ENCODE measurements at places on chromosomes 1 and 21. TPM values are rescaled to one million over a fixed set of nuclear protein-coding genes. Genes with fewer than 3 reads are reported as not detected.

DNA sequence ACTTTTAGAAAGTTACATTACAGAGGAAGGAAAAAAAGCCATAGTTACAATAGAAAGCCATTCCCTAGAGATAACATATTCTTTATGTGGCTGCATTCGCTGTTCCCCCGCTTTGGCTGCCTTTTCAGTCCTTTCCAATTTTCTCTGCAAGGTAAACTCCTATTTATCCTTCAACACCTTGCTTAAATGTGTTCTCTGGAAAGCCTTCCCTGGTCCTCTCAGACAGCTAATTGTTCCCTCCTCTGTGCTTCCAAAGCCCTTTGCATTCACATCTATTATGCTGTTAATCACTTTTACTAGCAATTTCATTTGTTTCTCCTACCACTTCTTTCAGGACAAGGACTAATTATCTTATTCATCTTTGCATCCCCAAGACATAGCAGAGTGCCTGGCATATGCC is 1.6 kb downstream of the PHC2 start:
- no peaks in the 10 kb centered on the region for H3K27me3 ChIP-seq
- H3K36me3 ChIP-seq = no peaks in the 10 kb centered on the region
- H3K27ac ChIP-seq = no peak overlapping the region
- H3K4me3 ChIP-seq = no peak overlapping the region
- peaks cover 23% of the 10 kb centered on the region for H3K4me1 ChIP-seq

MPL gene
- total RNA-seq = 0.24 TPM

- H3K4me1 ChIP-seq = peaks cover 96% of the 10 kb centered on the region
- no peaks in the 10 kb centered on the region for H3K36me3 ChIP-seq
- peak overlapping the region; percentile 75 for H3K27ac ChIP-seq
- H3K27me3 ChIP-seq = no peaks in the 10 kb centered on the region
- no peak overlapping the region for H3K4me3 ChIP-seq
Measured at GRCh38 chr1:208233546-208233945, 10.6 kb downstream of the PLXNA2 start.

DNA sequence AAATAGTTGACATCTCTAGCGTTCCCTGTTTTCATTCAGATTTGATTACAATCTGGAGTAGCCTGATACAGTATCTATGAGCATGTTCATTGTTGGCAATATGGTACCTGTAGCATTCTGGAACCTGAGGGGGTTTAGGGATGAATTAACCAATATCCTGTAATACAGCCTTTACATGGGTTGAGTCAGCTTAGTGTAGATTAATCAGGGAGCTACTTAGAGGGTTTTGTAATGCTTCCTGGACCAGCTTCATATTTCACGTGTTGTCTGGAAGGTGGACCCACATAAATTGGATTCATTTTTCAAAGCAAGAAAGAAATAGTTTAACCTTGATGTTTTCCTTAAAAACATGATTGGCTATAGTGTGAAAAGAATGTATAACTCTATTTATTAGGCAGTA is 3.6 kb downstream of the OTUD3 start:
- H3K4me3 ChIP-seq = no peak overlapping the region
- no peaks in the 10 kb centered on the region for H3K27me3 ChIP-seq
- DNase-seq = no peak
- no peak overlapping the region for H3K27ac ChIP-seq
- no peaks in the 10 kb centered on the region for H3K36me3 ChIP-seq
- H3K4me1 ChIP-seq = peaks cover 22% of the 10 kb centered on the region

DNA sequence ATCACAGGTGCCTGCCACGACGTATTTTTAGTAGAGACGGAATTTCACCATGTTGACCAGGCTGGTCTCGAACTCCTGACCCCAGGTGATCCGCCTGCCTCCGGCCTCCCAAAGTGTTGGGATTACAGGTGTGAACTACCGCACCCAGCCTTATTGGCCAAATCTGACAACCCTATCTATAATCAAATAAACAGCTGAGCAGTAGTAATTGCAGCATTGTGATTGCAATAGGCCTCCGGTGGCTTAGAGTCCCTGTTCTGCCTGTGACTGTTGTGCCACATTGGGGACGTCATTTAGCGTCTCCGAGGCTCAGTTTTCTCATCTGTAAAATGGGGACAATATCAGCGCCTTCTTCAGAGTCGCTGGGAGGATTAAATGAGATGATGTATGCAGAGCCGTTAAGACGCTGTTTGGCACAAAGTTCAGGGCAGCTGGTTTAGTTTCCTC is 569 bp upstream of the CAPN2 start:
- peak overlapping the region; percentile 94 for H3K4me3 ChIP-seq
- no peak for DNase-seq
- H3K27ac ChIP-seq = peak overlapping the region; percentile 94
- H3K36me3 ChIP-seq = no peaks in the 10 kb centered on the region
- no peaks in the 10 kb centered on the region for H3K27me3 ChIP-seq

- H3K27me3 ChIP-seq = no peaks in the 10 kb centered on the region
- H3K36me3 ChIP-seq = no peaks in the 10 kb centered on the region
- no peak for DNase-seq
- no peak overlapping the region for H3K27ac ChIP-seq
- no peak overlapping the region for H3K4me3 ChIP-seq
Measured at GRCh38 chr1:98420376-98421084, 241.0 kb upstream of the SNX7 start.

DNA sequence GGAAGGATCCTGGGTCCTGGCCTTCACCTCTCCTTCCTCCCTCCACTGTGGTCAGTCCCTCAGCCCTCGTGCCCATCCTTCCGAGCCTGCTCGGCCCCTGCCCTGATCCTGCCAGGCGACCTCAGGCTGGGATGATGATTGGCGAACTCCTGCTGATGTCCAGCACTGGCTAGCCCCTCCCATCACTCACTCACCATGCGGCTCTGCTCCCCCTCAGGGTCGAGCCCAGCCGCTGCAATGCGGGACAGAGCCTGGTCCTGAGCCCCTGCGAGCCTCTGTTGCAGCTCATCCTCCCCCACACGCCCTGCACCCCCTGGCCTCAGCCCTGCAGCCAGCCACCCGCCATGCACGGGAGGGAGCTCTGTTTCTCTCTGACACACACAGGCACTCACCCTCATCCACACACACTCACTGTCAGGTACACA is 100.2 kb downstream of the DMRTB1 start:
- DNase-seq = no peak
- H3K4me1 ChIP-seq = no peaks in the 10 kb centered on the region
- no peak overlapping the region for H3K4me3 ChIP-seq
- no peaks in the 10 kb centered on the region for H3K27me3 ChIP-seq
